SK-MEL-5 (cell line): ENCODE measurements at places on chromosomes 2 and 18.

- DNase-seq: no peak
These were observed 39.5 kb downstream of the TGOLN2 start for GRCh38 chr2:85288244-85288725.

- no peak for DNase-seq
These were observed 76.9 kb upstream of the PAPOLG start for GRCh38 chr2:60679036-60679780.

GRCh38 chr2:24926602-24927252 is 6.7 kb upstream of the ADCY3 start:
- DNase-seq: no peak

DNA sequence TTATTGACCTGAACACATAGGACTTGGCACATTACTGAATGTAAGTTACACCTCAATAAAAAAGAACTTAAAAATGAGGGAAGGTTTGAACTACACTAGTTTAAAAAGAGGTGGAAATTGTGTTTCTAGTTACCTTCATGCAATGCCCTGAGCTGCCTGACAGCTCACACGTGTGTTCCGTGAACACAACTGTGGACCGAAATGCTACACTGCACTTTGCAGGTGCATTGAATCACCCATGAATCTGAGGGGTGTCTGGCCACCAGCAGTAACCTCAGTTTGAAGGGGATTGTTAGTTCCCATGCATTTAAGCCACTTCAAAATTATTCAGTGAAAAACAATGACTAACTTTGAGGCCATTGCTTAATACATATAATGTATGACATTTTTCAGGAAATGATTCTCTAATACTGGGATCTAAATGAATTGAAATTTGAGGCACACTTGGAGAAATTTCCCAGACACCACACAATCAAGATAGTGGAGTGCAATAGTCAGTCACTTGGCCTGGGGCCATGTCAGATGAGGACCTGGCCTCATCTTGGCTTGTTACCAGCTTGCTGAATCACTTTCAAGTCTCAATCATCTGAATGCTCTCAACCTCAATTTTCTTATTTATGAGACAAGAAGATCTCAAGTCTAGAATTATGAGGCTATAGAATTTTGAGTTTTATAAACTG is 59.3 kb downstream of the MYL12B start:
- DNase-seq: peak; percentile 79

DNA sequence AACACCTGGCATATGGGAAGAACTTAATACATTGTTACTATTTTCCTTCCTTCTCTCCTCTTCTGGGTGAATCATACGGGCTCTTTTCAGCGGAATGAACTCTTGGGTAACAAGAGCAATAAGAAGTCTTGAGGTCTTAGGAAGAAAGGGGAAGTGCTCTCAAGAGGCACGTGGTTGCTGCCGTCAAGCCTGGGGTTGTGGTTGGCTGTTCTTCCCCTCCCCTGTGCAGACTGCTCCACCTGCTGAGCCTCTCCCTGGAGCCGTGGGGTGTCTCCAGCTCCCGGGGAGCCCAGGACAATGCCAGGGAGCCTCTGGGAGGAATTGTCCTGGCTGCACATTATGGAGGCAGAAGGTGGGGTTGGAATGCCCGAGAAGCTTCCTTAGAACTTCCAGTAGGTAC is 19.4 kb downstream of the TOGARAM2 start:
- no peak for DNase-seq

DNA sequence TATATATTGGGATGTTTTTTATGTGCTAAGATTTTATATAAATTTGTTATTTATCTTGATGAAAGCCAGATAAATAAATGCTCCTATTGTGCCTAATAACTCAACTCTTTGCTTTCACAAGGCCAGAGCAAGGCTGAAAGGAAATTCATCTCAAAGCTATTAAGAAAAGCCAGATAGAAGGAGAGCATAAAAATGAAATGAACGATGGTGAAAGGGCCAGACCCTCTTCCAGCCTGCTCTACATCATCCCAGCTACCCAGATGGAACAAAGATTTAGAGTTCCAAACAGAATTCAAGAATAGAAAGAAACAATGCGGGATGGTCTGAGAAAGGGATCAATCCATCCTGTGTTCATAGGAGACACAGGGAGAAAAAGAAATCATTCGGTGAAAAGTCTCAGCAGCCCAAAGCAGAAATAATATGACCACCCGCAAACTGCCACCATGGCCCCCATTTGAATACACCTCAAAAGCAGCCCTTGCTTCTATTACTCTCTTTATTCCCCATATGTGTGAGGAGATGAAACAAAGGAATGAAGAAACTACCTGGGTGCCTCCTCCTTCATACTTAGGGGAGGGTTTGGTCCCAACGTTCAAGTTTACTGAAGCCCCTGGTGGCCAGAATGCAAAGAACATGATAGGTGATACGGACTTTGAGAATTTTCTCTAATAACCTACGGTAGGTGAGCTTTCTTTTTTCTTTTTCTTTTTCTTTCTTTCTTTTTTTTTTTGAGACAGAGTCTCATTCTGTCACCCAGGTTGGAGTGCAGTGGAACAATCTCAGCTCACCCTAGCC is 110.1 kb upstream of the FBXO11 start:
- peak; percentile 53 for DNase-seq

DNA sequence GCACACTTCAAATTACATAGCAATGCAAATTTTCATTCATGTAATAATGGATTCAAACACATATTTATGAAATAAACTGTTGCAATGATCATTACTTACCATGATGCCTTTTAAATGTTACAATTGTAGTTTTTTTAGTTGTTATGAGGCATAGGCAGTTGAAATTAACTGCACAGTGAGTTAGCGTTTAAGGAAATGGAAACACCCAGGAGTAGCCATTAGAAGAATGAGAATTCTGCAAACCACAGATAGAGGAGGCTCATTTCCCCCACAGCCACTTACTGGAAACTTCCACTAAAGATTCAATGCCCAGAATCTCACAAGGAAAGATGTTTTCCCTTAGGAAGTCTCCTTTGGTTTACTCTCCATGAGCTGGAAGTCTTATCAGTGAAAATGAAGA is 8.4 kb downstream of the ARL4C start:
- no peak for DNase-seq

DNA sequence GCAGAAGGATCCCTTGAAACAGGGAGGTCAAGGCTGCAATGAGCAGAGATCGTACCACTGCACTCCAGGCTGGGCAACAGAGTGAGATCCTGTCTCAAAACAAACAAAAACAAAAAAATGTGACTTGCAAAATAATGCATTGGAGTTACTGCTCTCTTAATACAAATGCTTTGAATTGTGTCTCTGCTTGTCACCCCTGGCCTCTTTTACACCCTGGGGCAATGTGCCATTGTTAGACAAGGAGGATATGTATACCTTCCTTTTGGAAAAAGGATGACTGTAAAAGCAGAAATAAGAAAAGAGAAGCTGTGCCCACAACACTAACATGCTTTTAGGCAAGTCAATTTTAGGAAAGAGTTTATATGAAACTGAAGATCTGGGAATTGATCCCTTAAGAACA is 20.8 kb upstream of the C2orf74 start:
- DNase-seq: no peak

DNA sequence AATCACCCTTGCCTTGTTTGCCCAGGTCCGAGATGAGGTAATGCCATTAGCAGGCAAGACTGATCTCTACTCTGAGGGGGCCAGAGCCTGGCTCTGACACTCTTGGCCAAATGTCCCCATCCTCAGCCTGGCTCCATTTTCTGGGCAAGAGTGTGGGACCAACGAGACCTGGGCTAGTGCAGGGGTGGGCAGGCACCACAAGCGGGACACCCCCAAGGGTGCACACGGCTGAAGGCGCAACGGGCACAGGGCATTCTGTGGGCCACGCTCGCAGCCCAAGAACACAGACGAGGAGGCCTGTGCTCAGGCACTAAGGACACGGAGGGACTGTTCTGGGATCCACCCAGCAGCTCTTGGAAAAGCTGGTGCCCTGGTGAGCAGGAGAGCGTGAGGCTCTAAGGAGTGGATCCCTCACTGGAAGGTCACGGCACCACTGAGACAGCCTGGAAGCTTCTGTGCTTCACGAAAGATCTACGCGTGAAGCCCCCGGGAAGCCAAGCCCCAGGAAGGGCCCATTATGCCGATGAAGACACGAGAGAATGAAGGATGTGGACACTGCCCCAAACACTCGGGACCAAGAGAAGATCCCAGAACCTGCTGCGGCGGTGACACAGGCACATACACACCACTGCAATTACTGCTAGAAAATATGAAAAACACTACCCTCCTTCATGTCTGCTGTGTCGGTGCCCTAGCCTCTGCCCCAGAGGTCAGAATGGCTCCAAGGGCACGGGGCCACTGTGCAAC is 138.2 kb downstream of the HDAC4 start:
- DNase-seq: no peak

DNA sequence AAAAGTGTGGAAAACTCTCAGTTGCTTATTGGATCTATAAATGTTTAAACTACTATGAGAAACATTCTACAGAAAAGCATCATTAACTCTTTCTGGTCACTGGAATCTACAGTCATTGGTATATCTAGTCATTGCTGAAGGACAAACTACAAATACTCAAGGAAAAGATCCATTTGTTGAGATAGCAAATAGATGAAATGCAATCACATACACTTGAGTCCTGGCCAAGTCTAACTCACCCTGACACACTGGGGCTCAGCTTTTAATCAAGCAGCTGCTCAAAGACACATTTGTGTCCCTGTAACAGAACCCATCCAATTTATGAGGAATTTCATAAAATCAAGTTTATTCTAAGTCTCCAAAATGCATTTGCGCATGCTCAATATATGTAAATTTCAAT is 68.7 kb downstream of the CDH2 start:
- no peak for DNase-seq

GRCh38 chr2:205747829-205748386 is 65.6 kb downstream of the NRP2 start:
- no peak for DNase-seq

GRCh38 chr2:10963155-10963554 is 51.4 kb downstream of the KCNF1 start:
- no peak for DNase-seq

GRCh38 chr2:56040189-56040588 is 116.6 kb upstream of the EFEMP1 start:
- no peak for DNase-seq

DNA sequence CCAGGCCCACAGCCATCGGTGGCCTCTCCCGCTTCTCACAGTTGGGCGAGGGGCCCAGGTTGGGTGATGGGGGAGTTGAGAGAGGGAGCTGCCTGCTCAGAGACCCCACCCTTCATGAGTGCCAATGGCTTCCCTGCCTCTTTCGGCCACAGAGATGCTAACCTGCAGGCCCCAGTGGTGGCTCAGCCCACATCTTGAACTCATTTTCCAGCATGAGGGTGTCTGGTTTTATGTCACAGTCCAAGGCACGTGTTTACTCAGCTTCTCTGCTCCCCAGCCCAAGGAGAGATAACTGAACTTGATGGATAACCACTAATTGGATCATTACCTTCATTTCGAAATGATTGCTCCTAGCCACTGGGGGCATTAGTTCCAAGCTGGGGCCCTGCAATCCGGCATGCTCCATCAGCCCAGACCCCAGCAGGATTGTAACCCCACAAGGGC is 45.9 kb upstream of the SIX2 start:
- DNase-seq: no peak

DNA sequence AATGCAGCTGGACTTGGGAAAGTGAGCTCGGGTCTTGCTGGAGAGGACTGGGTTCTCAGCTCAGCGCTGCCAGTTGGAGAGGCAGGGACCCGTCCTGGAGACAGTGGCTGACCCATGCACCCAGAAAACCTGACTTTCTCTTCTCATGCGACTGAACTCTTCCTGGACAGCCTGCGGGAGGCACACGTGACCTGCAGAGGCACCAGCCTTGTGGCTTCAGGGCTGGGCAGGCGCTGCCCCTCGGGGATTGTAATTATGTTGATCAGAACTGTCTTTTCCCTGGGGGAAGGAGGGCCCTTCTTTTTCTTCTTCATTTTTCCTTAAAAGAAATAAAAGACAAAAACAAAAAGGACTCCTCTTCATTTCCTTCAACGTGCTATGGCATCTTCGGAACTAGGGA is 198.1 kb downstream of the VAPA start:
- no peak for DNase-seq

- no peak for DNase-seq
These were observed 108.6 kb downstream of the STRN start for GRCh38 chr2:36857713-36858112.

DNA sequence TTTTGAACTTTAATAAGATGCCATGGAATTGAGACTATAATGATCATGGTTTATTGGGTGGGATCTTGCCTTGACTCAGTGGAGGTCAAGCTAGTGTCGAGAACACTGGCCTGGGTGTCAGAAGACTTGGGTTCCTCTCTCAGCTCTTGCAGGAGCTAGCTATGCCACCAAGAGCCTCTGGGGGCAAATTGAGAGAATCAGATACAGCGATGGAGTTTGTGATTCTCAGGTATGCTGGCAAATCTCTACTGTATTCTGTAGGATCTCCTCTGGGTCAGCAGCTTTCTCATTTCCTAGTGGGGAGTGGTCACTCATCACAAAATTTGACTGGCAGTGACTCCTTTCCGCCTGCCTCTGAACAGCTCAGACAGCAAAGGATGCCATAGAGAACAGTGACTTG is 477.0 kb downstream of the RNF144A start:
- DNase-seq: no peak

- no peak for DNase-seq
These were observed 157.6 kb upstream of the NRP2 start for GRCh38 chr2:205524656-205525055.

DNA sequence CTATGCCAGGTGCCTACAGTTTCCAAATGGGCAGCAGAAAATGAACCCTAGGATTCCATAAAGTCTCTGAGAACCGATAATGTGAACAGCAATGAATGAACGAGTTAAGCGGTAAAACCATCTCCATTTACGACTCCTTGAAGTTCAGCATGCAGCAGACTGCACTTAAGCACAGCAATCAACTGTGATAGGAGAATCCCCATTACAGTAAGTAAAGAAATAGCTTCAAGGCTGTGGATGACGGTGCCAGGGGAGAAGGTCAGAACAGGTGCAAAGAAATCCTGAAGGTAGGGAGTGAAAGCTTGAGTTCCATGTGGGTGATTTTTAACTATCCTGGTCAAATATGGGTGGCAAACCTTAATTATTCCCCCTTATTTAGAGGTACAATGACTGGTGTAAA is 444.4 kb downstream of the NCKAP5 start:
- DNase-seq: no peak

GRCh38 chr2:221677688-221678087 is 105.6 kb upstream of the EPHA4 start:
- DNase-seq: no peak

GRCh38 chr2:95574506-95574905 is 17.3 kb upstream of the TRIM43 start:
- peak; percentile 53 for DNase-seq

GRCh38 chr2:100136310-100136709 is 6.1 kb downstream of the AFF3 start:
- DNase-seq: no peak

DNA sequence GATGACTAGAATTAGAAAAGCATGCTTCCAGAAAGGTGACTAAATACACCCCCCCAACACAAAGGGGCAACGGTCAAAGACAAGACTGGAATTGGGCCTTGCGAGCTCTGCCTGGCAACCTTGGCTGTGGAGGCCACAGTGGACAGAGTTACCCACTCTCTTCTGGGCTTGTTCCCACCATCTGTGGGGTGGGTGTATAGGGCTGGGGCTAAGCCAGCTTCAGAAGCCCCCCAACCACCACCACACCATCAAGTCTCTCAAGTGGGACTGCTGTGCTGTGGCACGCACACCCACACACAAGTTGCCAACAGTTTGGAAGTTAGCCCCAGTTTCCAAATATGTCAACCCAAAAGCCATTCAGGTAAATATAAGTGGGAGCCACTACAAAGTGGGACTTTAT is 7.8 kb downstream of the NFE2L2 start:
- no peak for DNase-seq

GRCh38 chr2:165539985-165540384 is 70.5 kb downstream of the CSRNP3 start:
- DNase-seq: no peak
